ENCODE measurements at places on chromosomes 1 and 21. TPM values are rescaled to one million over a fixed set of nuclear protein-coding genes. Genes with fewer than 3 reads are reported as not detected.

Gene SPATA1
- total RNA-seq, result 0.37 TPM

Gene C1orf87
- not detected for total RNA-seq

Gene BRINP2
- total RNA-seq, result 0.12 TPM

Gene NUP210L
- under 0.01 TPM for total RNA-seq

Gene CLCA1
- under 0.01 TPM for total RNA-seq

Gene GPR37L1
- not detected for total RNA-seq

Data from uterine smooth muscle cell (primary cell).